ENCODE measurements at places on chromosomes 1 and 21.
A peak's percentile ranks its signal among the peaks of the same experiment; 100 is the strongest.

DNA sequence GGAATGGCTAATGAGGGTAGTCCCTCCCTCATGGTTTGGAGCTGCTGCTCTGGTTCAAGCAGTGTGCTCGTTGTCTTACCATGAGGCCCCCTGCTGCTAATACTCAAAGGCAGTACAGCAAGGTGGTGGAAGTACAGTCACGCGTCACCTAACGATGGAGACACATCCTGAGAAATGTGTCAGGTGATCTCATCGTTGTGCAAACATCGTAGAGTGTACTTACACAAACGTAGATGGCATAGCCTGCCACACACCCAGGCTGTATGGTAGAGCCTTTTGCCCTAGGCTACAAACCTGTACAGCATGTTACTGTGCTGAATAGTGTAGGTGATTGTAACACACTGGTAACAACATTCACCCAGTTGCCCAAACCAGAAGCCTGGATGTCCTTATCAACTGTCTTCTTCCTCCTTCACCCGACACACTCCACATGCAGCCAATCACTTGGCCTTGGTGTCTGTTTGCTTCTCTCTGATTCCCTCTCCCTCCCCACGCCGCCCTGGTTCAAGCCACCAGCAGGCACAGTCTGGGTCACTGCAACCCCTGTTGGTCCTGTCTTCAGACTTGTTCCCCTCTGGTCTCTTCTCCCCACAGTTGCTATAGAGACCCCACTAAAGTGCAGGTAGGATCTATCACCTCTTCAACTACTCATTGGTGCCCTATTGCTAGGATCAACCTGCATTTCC, 6.0 kb upstream of the KCNA2 start:
- no peaks in the 10 kb centered on the region for H3K4me1 ChIP-seq
- peaks cover 13% of the 10 kb centered on the region for H3K27me3 ChIP-seq
- no peak overlapping the region for H3K4me3 ChIP-seq
- DNase-seq, result no peak
- H3K27ac ChIP-seq, result no peak overlapping the region

DNA sequence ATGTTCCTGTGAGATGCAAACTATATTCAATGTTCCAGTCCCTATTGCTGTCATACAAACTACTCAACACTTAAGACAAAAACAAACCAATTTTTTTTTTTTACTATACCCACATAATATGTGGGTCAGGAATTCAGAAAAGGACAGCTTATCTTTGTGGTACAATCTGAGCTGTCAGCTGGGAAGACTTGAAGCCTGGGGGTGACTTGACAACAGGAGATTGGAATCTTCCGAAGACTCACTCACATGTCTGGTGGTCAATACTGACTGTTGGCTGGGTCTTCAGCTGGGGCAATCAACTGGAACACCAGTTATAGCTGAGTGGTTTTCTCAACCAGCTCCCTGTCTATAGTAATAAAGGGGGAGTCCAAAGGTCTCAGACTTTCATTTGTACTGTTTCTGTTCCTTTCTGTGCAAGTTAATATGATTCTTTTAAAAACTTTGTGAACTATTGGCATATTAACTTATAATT, 81.7 kb upstream of the ATP1B1 start:
- DNase-seq, result no peak
- H3K4me1 ChIP-seq, result peaks cover 3% of the 10 kb centered on the region
- H3K27ac ChIP-seq, result no peak overlapping the region
- no peaks in the 10 kb centered on the region for H3K27me3 ChIP-seq

DNA sequence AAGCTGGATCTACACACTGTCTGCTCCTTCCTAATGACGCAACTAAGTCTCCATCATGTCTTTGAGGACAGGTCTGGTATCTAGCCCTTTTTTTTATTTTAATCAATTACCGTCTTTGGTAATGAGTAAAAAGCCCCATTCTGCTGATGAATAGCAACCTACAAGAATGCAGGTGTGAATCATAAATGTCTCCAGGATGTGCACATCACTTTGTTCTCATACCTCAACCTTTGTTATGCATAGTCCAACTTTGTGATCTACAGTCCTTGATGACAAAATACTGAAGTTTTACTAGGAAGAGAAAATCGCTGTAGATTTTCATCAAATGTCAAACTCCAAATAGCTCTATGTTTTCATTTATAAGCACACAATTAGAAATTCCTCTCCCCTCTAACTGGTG, 39.3 kb downstream of the PLPPR5 start:
- H3K27me3 ChIP-seq, result no peaks in the 10 kb centered on the region
- DNase-seq, result no peak
- H3K36me3 ChIP-seq, result no peaks in the 10 kb centered on the region
- no peak overlapping the region for H3K4me3 ChIP-seq
- H3K4me1 ChIP-seq, result no peaks in the 10 kb centered on the region

DNA sequence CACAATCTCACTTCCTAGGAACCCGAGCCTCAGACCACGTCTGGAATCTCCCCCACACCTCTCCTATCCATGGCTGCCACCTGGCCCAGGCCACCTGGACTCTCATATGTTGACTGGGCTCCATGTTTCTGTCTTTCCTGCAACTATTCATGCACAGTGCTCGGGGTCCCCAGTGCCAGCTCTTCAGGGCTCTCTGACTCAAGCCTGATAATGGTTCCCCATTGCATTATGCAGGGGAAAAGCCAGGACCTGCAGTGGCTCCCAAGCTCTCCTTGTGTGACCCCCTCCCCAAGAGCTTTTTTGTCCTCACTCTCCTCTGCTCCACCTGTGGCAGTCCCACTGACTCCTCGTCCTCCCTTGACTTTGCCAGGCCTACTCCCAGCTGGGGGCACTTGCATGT, 417.6 kb downstream of the NPHP4 start:
- H3K27me3 ChIP-seq, result no peaks in the 10 kb centered on the region
- no peak for DNase-seq
- no peak overlapping the region for H3K4me3 ChIP-seq
- H3K4me1 ChIP-seq, result no peaks in the 10 kb centered on the region

- peak overlapping the region; percentile 48 for H3K4me3 ChIP-seq
- no peaks in the 10 kb centered on the region for H3K36me3 ChIP-seq
- H3K27ac ChIP-seq, result peak overlapping the region; percentile 53
- H3K4me1 ChIP-seq, result peaks cover 20% of the 10 kb centered on the region
- peaks cover 12% of the 10 kb centered on the region for H3K27me3 ChIP-seq
These were observed 109.4 kb downstream of the NAV1 start for GRCh38 chr1:201648066-201648906.

DNA sequence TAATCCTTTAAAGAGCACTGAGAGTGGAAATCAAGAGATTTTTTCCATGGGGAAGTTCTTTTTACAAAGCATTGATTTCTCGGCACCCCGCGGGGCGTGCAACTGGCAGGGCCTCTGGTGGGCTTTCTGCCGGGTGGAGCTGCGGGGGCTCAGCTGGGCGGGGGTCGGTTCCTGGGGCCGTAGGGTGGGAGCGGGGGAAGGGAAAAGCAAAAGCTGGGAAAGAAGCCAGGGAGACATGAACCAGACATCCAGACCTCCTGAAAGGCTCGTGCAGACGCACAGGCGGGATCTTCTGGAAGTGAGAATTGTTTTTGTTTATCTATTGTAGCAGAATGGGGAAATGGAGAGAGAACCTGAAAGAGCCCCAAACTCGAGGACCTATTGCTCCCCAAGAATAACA, 235.2 kb downstream of the FAM72C start:
- DNase-seq, result no peak
- peaks cover 21% of the 10 kb centered on the region for H3K27me3 ChIP-seq
- H3K4me3 ChIP-seq, result no peak overlapping the region
- H3K4me1 ChIP-seq, result no peaks in the 10 kb centered on the region
- H3K27ac ChIP-seq, result no peak overlapping the region

DNA sequence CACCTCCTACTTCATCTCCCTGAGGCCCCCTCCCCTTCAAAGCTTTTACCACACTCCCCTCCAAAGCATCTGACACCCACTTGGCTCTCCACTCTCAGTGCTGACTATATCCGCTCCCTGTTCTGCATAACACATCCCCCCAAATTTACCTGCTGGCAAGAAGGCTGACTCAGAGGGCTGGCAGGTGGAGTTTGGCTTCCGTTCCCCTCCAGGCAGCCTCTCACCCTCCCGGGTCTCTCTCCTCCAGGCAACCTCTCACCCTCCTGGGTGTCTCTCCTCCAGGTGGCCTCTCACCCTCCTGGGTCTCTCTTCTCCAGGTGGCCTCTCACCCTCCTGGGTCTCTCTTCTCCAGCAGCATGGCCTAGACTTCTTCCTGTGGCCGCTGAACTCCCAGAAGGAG, 562.1 kb downstream of the NPHP4 start:
- H3K27me3 ChIP-seq, result peaks cover 36% of the 10 kb centered on the region
- no peak overlapping the region for H3K27ac ChIP-seq
- no peak overlapping the region for H3K4me3 ChIP-seq
- H3K36me3 ChIP-seq, result no peaks in the 10 kb centered on the region
- no peaks in the 10 kb centered on the region for H3K4me1 ChIP-seq

DNA sequence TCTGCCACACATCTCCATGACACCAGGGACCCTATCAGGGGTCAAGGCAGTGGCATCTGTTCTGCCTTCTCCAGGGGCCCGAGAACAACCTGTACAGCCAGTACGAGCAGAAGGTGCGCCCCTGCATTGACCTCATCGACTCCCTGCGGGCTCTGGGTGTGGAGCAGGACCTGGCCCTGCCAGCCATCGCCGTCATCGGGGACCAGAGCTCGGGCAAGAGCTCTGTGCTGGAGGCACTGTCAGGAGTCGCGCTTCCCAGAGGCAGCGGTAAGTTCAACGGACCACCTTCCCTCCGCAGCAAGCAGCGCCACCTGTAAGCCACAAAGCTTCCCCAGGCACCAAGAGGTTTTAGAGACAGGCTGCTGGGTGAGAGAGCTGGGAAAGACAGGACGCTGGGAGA, 15.9 kb downstream of the MX2 start:
- H3K36me3 ChIP-seq, result no peaks in the 10 kb centered on the region
- H3K4me1 ChIP-seq, result no peaks in the 10 kb centered on the region
- DNase-seq, result no peak
- no peak overlapping the region for H3K27ac ChIP-seq
- no peak overlapping the region for H3K4me3 ChIP-seq

GRCh38 chr1:222583079-222583478, 6.7 kb downstream of the TAF1A start:
- no peaks in the 10 kb centered on the region for H3K36me3 ChIP-seq
- H3K27me3 ChIP-seq, result no peaks in the 10 kb centered on the region
- H3K4me1 ChIP-seq, result no peaks in the 10 kb centered on the region

DNA sequence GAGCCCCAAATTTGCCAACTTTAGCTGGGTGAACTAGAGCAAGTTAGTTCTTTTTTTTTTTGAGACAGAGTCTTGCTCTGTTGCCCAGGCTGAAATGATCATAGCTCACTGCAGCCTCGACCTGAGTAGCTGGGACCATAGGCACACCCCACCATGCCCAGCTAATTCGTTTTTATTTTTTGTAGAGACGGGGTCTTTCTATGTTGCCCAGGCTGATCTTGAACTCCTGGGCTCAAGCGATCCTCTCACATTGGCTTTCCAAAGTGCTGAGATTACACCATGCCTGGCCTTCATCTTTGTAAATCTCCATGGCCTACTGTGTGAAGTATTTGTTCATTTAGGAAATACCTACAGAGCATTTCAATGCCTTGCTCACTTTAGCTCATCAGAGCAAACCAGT, 105.6 kb upstream of the SLC44A3 start:
- H3K36me3 ChIP-seq, result no peaks in the 10 kb centered on the region
- no peak for DNase-seq
- H3K4me1 ChIP-seq, result no peaks in the 10 kb centered on the region
- H3K27me3 ChIP-seq, result no peaks in the 10 kb centered on the region
- no peak overlapping the region for H3K27ac ChIP-seq
- no peak overlapping the region for H3K4me3 ChIP-seq

DNA sequence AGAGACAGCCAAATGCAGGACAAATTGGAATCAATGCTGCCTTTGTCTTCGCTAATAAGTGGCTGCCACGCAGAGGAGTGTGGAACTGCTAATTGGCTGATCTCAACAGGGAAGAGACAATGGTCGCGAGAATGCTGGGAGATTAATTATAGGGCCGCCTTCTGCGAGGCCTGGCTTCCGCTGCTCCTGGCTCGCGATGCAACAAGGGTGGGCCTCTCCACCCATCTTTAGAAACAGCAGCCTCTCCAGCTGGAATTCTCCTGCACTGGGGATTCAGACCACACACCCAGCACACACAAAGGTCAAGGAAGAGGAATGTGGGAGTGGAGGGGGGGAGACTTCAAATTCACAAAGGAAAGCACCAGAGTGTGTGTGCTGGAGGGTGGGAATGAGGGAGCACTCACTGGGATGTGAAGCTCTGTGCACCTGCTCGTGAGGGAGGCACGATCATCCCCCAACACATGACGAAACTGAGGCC, 200.7 kb upstream of the GRIK3 start:
- no peaks in the 10 kb centered on the region for H3K36me3 ChIP-seq
- H3K4me3 ChIP-seq, result no peak overlapping the region
- peaks cover 6% of the 10 kb centered on the region for H3K27me3 ChIP-seq
- no peak overlapping the region for H3K27ac ChIP-seq
- no peak for DNase-seq
